ENCODE measurements at places on chromosomes 13 and 19. TPM values are rescaled to one million over a fixed set of nuclear protein-coding genes. Genes with fewer than 3 reads are reported as not detected.

DNA sequence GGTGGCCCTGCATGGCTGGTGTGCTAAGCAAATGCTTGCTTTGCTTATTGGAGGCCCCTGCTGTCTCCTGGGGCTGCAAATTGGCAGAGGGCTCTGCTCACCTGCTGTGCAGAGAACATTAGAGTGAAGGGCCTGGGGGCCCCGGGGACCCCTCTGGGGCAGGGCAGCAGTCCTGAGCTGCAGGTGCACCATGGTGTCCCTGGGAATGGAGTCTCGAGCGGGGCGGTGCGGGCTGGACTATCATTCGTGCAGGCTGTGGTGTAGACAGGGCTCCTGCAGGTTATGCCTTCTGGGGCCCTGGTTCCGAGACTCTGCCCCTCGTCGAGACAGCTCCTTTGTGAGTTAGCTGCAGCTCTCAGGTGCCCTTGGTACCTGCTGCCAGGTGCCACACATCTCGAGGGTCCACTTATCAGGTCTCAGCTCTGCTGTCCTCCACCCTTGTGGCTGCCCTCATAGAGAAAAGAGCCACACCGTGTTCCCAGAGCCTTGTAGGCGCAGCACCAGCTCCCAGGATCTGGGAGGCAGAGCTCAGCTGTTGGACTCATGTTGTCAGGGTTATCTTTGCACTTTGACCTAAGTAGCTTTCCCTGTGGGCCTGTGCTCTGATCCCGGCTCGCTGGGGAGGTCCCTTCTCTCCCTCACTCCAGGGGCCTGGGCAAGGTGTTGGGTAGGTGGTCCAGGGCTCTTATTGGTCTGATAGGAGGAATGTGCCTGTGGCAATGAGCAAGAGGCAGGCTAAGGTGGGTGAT is 58.0 kb upstream of the ZNF536 start:
- no peak overlapping the region for H3K4me3 ChIP-seq
- H3K36me3 ChIP-seq, result no peaks in the 10 kb centered on the region
- H3K27me3 ChIP-seq, result no peaks in the 10 kb centered on the region

GRCh38 chr13:107834717-107835116 is 380.6 kb downstream of the LIG4 start:
- H3K4me1 ChIP-seq, result no peaks in the 10 kb centered on the region
- DNase-seq, result no peak
- H3K27ac ChIP-seq, result no peak overlapping the region
- no peaks in the 10 kb centered on the region for H3K36me3 ChIP-seq
- H3K27me3 ChIP-seq, result no peaks in the 10 kb centered on the region
- no peak overlapping the region for H3K4me3 ChIP-seq

DNA sequence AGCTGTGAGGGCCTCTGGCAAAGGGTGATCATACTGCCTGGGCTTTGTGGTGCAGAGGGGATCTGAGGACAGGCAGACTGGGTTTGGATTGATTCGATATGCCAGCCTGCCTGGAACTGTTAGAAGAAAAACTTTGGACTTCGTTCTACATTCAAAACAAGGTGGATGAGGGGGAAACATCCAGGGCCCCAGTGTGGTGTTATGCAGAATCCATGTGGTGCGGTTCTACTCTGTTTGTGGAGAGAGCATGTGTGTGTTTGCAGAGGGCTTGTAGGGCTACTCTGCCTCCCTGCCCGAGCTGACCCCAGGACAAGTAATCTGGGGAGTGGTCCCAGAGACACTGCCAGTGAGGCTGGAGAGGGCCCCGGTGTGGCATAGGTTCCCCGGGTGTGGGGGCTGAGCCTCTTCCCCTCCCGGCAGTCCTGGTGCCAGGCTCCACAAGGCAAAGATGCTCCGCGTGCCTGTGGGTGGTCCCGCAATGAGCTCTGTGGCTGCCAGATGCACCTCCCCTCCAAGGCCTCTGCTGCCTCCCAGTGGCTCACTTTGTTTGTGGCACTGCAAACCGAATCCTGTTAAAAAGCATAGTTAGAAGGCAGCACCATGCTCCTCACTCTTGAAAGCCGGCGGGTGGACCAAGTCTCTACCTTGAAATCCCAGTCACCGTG is 22.3 kb upstream of the TFDP1 start:
- H3K36me3 ChIP-seq, result no peaks in the 10 kb centered on the region
- H3K4me3 ChIP-seq, result no peak overlapping the region
- peaks cover 7% of the 10 kb centered on the region for H3K4me1 ChIP-seq
- peaks cover 6% of the 10 kb centered on the region for H3K27me3 ChIP-seq
- H3K27ac ChIP-seq, result no peak overlapping the region
- peak; percentile 45 for DNase-seq

- H3K4me1 ChIP-seq, result peaks cover 12% of the 10 kb centered on the region
- no peaks in the 10 kb centered on the region for H3K27me3 ChIP-seq
- no peak overlapping the region for H3K27ac ChIP-seq
- DNase-seq, result no peak
- peaks cover 22% of the 10 kb centered on the region for H3K36me3 ChIP-seq
These were observed 79.3 kb upstream of the GPR183 start for GRCh38 chr13:99386495-99386894.

- H3K4me1 ChIP-seq, result no peaks in the 10 kb centered on the region
- peaks cover 98% of the 10 kb centered on the region for H3K36me3 ChIP-seq
- H3K4me3 ChIP-seq, result no peak overlapping the region
- no peak for DNase-seq
- H3K27me3 ChIP-seq, result no peaks in the 10 kb centered on the region
These were observed 167.4 kb downstream of the KDM4B start for GRCh38 chr19:5136073-5136855.

GRCh38 chr13:27510082-27510481 is 59.7 kb upstream of the MTIF3 start:
- H3K4me3 ChIP-seq, result no peak overlapping the region
- H3K27ac ChIP-seq, result no peak overlapping the region
- H3K4me1 ChIP-seq, result no peaks in the 10 kb centered on the region
- no peaks in the 10 kb centered on the region for H3K36me3 ChIP-seq

- peak; percentile 1 for DNase-seq
- no peaks in the 10 kb centered on the region for H3K36me3 ChIP-seq
- H3K4me3 ChIP-seq, result no peak overlapping the region
- H3K27ac ChIP-seq, result no peak overlapping the region
These were observed 195.0 kb upstream of the SLITRK1 start for GRCh38 chr13:84077271-84077670.

DNA sequence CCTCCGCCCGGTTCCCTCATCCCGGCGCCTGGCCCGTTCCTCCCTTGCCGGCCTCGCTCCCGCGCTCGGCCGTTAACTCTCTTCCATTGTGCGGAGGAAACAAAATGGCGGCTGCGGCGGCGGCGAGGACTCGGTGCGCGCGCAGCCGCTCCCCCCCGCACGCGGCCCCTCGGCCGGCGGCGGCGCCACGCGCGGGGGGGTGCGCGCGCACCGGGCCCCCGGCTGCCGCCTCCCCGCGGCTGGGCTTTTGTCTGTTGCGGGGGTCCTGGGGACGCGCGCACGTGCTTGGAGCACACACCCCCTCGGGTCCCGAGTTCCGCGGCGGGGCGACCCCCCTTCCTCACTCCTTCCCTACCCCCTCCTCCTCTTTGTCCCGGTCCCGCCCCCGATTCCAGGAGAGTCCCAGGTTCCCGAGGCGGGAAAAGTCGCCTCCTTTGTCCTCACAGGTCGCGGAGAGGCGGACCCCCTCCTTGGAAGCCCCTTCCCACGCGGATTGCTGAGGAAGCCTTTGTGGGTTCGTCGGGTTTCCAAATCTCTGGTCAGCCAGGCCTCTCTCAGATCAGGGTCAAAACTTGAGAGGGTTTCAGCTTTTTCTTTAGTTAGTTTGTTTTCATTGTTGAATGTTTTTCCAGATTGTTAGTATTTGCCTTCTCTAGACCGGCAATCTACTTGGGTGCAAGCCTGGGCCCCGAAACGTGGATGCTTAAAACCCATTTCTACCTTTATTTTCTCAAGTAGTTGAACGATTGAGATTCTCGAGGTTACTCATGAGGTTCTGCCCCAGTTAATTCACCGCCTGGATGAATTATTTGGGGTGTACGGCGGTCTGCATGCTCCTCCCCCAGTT is 687 bp downstream of the ILF3 start:
- DNase-seq, result peak; percentile 35
- H3K27me3 ChIP-seq, result no peaks in the 10 kb centered on the region
- peak overlapping the region; percentile 99 for H3K4me3 ChIP-seq
- H3K27ac ChIP-seq, result peak overlapping the region; percentile 96
- peaks cover 64% of the 10 kb centered on the region for H3K4me1 ChIP-seq

DNA sequence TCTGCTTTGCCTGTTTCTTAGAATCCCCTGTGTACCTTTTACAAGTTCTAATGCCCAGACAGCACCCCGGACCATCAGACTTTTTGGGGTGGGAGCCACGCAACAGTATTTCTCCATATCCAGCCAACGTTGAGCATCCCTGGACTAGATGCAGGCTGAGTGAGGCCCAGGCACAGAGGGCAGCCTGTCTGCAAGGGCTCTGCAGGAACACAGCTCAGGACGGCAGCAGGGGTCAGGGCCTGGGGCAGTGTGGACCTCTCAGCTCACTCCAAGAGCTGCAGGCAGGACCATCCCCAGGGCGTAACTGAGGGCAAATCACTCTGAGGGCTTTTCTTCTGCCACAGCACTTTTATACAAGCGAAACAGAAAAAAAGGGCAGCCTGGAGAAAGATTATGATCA is 95.8 kb downstream of the DNAJC15 start:
- H3K27ac ChIP-seq, result no peak overlapping the region
- H3K36me3 ChIP-seq, result no peaks in the 10 kb centered on the region
- no peak overlapping the region for H3K4me3 ChIP-seq
- no peaks in the 10 kb centered on the region for H3K27me3 ChIP-seq
- no peaks in the 10 kb centered on the region for H3K4me1 ChIP-seq

- H3K4me3 ChIP-seq, result no peak overlapping the region
- H3K36me3 ChIP-seq, result no peaks in the 10 kb centered on the region
- H3K27me3 ChIP-seq, result no peaks in the 10 kb centered on the region
- DNase-seq, result no peak
These were observed 264.1 kb downstream of the TSHZ3 start for GRCh38 chr19:31085125-31085524.

- H3K4me3 ChIP-seq, result no peak overlapping the region
- no peaks in the 10 kb centered on the region for H3K27me3 ChIP-seq
- H3K27ac ChIP-seq, result no peak overlapping the region
- no peaks in the 10 kb centered on the region for H3K36me3 ChIP-seq
These were observed 209.3 kb downstream of the PCCA start for GRCh38 chr13:100298116-100298681.

DNA sequence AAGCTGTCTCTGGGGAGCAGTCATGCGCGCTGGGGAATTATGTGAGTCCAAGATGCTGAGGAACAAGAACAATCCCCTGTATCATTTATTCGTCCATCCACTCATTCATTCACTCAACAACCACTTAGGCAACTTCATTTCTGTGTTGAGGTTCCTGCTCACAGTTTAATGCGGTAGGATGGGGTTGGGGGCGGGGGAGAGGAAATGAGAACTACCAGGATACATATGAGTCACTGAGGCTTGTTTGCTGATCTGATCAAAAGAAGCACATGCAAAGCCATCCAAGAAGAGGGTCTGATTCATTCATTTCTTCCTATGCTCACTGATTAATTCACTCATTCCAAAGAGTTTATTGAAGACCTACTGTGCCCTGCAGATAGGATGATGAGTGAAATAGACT is 20.9 kb downstream of the ZNF536 start:
- no peaks in the 10 kb centered on the region for H3K4me1 ChIP-seq
- no peak overlapping the region for H3K4me3 ChIP-seq
- DNase-seq, result no peak
- H3K27ac ChIP-seq, result no peak overlapping the region

DNA sequence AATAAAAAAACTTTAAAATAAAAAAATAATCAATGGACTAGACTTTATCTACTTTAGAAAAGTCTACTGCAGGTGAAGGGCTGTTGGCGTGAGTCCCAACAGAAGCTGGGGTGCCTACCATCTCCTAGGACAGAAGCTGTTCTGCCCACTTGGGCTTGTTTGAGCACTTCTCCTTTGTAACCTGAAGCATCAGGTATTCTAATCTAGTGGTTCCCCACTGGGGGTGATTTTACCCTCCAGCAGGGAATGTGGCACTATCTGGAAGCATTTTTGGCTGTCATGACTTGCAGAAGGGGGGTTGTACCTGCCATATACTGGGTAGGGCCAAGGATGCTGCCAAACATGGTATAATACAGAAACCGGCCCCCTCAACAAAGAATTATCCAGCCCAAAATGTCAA is 16.2 kb upstream of the DOCK9 start:
- DNase-seq, result no peak
- H3K36me3 ChIP-seq, result no peaks in the 10 kb centered on the region
- no peak overlapping the region for H3K4me3 ChIP-seq
- no peaks in the 10 kb centered on the region for H3K27me3 ChIP-seq
- H3K27ac ChIP-seq, result no peak overlapping the region

DNA sequence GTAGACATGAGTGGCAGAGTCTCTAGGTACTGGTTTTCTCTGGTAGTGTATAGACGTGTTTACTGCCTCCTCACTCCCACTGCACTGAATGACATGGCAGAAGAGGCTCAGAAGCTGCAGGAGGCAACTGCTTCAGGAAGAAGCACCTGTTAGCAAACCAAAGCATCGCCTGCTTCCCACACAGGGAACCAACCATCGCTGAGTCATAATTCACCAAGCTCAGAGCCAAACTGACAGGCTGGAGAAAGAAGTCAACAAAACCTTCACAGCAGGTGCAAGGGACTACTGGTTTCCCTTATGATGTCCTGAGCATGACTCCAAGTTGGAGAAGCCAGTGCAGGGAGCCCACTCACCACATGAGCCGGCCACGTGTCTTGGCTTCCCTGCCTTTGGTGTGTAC is 69.8 kb downstream of the KCTD12 start:
- H3K4me3 ChIP-seq, result no peak overlapping the region
- H3K36me3 ChIP-seq, result no peaks in the 10 kb centered on the region
- no peak for DNase-seq
- no peak overlapping the region for H3K27ac ChIP-seq
- no peaks in the 10 kb centered on the region for H3K27me3 ChIP-seq

GRCh38 chr13:66974174-66974573 is 256.0 kb downstream of the PCDH9 start:
- H3K27me3 ChIP-seq, result no peaks in the 10 kb centered on the region
- H3K4me3 ChIP-seq, result no peak overlapping the region

DNA sequence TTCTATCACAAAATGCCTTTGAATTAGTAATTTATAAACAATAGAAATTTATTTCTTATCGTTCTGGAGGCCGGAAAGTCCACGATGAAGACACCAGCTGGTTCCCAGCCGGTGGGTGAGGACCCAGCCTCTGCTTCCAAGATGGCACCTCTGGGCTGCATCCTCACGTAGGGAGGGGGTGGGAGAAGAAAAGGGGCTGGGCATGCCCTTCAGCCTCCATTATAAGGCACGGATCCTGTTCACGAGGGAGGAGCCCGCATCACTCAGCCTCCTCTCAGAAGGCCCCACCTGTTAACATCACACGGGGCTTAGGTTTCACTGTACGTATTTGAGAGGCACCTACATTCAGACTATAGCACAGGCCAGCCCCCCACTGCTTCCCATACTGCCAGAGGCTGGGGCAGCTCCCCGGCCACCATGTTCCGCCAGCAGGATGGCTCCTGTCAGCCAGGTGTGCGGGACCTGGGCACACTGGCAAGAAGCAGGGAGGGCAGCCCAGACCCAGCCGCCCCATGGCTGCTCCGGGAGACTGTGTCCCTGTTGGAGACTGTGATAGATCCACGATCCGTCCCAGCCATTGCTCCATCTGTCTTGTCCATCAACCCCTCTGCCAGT is 131.6 kb downstream of the SOX1 start:
- no peaks in the 10 kb centered on the region for H3K4me1 ChIP-seq
- no peak for DNase-seq
- no peak overlapping the region for H3K27ac ChIP-seq
- H3K4me3 ChIP-seq, result no peak overlapping the region

Gene ETV2
- 11.7 TPM for total RNA-seq

Gene KLHL1
- total RNA-seq, result 0.14 TPM

Gene KRTDAP
- total RNA-seq, result not detected

Gene GNG8
- not detected for total RNA-seq

Gene CADM4
- 4.9 TPM for total RNA-seq

Gene WDR88
- total RNA-seq, result not detected

Gene PALM3
- 5.7 TPM for total RNA-seq

Gene ADM5
- total RNA-seq, result 1.1 TPM

Gene ZFR2
- total RNA-seq, result not detected
